Left forelimb (tissue), 1 donor: ENCODE measurements at places on chromosomes 16 and 17.

- no peak for DNase-seq
These were observed 141.5 kb upstream of the PLCG2 start for GRCh38 chr16:81637336-81638235.

GRCh38 chr17:27577884-27578717 lies 52.9 kb upstream of the LGALS9 start:
- DNase-seq, result no peak

GRCh38 chr17:60333628-60334031 lies 58.3 kb downstream of the USP32 start:
- DNase-seq, result no peak

DNA sequence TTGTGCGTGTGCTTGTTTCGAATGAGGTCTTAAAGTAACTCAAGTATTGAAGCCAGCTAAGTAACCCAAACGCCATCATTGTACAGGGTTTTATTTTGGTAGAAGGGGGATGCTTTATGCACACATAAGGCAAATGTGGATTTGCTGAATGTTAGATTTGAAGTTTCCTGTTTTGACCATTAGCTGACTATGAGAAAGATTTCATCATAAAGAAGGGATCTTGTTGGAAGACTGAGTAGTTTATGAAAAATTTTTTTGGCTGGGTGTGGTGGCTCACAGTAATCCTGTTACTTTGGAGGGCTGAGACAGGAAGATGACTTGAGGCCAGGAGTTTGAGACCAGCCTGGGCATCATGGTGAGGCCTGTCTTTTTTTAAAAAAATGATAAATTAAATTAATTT lies 10.0 kb upstream of the ZFP3 start:
- no peak for DNase-seq

DNA sequence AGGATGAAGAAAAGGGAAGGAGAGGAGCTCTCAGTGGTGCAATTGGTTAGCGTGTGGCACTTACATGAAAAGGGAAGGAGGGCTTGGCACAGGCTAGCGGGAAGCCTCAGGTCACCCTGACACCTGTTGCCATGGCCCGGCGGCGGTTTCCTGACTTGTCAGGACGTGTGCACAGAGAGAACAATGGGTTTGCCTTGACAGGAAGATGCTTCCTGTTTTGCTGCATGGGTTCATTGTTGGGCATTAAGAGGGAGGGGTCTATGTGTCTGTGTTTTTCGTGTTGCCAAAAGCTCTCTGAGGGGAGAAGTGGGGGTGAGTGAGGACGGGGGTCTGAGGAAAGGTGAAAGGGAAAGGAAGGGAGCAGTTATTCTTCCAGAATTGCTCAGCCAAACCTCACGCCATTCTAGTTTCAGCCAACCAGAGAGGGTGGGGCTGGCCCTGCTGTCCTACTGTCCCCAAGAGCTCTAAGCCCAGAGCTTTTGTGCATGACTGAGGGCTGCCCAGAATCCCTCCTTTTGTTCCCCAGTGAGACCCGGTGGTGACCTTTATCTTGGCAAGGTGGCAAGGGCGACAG lies 17.1 kb upstream of the CCR7 start:
- no peak for DNase-seq

DNA sequence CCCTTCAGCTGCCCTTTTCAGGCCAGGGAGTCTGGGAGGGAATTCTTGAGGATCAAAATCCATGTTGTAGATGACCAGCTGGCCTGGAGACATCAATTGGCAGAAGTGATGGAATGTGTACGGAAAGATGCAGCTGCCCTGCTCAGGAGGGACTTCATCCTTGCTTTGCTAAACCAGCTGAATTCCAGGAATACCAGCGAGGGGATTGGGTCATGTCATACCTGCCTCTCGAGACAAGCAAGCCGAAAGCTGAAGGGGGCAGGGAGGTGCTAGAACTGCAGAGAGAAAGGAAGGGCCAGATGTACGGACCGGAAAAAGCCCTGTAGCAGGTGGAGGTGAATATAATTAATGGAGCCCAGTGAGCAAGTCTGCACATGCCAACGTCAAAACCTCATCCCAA lies 25.6 kb upstream of the NTN1 start:
- no peak for DNase-seq

DNA sequence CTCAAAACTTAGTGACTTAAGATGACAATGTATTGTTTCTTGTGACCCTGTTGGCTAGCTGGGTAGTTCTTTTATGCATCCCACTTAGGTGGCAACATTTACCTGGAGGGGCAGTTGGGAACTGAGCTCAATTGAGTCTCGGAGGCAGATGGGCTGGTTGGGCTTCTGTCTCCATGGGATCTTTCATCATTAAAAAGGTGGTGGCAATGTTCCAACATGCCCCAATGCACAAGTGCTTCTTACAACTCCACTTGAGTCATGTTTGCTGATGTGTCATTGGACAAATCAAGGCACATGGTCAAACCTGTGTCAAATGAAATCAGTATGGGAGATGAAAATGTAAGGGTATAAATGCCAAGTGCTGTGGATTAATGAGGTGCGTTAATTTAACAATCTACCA lies 11.7 kb upstream of the HS3ST3B1 start:
- DNase-seq, result no peak

- DNase-seq, result no peak
These were observed 255.8 kb downstream of the SEC14L1 start for GRCh38 chr17:77396610-77397009.

GRCh38 chr16:2175454-2175853 lies 19.9 kb downstream of the TRAF7 start:
- no peak for DNase-seq

DNA sequence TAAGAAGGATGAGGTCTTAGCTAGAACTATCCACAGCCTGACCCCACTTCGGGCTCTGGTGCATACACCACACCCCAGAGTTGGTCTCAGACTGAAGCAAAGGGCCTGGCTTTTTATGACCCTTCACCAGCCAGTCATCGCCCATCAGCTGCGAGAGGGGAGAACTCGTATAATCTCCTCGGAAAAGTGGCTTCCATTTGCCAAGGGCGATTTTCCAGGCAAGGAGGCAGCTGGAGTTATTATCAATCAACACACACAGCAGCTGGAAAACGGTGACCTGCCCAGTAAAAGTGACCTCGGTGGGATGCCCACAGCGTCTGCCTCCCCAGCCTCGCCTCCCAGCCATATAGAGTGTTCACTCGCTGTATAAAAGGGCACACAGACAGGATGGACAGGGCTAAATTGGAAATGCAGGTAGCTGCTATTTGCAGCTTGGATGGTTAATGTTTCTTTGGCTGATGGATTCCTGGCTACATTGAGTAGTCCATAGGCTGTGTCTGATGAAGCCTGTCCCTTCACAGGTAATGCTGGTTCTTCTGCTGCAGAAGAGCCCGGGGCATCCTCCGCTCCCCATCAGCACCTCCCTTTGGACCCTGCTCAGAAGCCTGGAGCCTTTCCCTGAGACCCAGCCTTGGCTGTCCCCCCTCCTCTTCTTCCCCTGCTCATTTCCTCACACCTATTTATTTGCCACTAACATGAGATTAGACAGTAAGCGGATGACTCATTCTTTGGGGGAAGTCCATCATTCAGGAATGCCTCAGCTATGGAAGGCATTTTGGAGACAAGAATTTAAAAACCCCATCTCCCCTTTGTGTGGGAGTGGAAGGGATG lies 45.7 kb downstream of the TMEM186 start:
- DNase-seq, result no peak

DNA sequence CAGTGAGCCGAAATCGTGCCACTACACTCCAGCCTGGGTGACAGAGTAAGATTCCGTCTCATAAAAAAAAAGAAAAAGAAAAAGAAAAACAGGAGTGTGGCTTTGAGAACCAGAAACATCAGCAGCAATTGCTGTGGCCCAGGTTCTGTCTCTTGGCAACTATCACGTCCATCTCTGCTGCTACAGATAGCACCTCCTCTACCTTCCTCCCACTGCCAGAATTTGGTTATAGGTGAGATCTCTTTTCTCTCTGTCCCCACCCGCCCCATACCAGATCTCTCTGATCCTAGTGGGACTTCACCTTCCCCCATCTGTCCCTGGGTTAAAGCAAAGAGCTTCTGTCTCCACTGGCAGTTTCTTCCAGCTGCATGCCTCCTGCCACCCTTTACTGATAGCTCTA lies 3.1 kb downstream of the TLCD2 start:
- DNase-seq, result no peak

GRCh38 chr16:79870016-79870886 lies 269.7 kb upstream of the MAF start:
- no peak for DNase-seq

DNA sequence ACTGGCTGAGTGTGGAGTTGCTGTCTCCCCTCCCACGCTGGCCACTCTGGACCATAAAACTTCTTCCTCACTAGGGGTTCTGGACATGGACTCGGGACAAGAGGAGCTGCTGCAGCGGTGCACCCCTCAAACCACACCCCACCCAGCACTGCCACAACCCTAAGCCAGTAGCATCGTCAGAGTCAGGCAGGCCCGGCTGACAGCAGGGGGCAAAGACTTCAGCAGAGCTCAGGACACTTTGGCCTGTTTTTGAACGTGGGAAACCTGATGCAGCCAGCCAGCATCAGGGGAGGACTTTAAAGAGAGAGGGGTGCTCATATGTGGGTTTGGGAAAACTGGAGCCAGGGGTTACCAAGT lies 9.6 kb downstream of the MEOX1 start:
- no peak for DNase-seq

DNA sequence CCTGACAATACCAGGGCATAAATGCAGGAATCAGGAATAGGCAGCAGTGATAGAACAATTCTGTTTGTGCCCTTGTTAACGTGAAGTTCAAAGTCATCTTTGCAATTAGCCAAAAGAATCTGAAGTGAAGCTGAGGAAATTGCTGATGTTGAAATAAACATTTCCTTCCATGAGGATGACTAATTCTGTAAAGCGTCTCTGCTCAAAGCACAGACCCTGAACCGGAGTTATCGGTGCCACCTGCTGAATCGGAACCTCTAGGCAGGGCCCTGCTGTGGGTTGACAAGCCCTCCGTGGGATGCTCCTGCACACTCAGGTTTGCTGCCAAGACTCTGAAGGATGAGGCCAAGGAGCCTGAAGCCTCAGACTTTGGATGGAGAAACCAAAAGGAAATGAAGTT lies 37.0 kb upstream of the CDH1 start:
- no peak for DNase-seq

DNA sequence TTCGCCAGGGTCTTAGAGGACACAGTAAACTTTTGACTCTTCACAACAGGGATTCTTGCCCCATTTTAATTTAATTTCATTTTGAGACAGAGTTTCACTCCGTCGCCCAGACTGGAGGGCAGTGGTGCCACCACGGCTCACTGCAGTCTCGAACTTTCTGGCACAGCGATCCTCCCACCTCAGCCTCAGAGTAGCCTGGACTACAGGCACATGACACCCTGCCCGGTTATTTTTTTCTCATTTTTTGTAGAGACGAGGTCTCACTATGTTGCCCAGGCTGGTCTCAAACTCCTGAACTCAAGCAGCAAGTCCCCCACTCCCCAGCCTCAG lies 329 bp upstream of the NLE1 start:
- DNase-seq, result no peak

- no peak for DNase-seq
These were observed 46.0 kb downstream of the TNRC6A start for GRCh38 chr16:24775455-24775854.

GRCh38 chr17:72987166-72987565 lies 105.3 kb downstream of the SLC39A11 start:
- no peak for DNase-seq

- peak; percentile 85 for DNase-seq
These were observed 405 bp upstream of the CBLN1 start for GRCh38 chr16:49281843-49282642.

GRCh38 chr16:83689385-83689831 lies 118.4 kb upstream of the HSBP1 start:
- no peak for DNase-seq

- no peak for DNase-seq
These were observed 75.1 kb downstream of the CYTH1 start for GRCh38 chr17:78707016-78707415.

DNA sequence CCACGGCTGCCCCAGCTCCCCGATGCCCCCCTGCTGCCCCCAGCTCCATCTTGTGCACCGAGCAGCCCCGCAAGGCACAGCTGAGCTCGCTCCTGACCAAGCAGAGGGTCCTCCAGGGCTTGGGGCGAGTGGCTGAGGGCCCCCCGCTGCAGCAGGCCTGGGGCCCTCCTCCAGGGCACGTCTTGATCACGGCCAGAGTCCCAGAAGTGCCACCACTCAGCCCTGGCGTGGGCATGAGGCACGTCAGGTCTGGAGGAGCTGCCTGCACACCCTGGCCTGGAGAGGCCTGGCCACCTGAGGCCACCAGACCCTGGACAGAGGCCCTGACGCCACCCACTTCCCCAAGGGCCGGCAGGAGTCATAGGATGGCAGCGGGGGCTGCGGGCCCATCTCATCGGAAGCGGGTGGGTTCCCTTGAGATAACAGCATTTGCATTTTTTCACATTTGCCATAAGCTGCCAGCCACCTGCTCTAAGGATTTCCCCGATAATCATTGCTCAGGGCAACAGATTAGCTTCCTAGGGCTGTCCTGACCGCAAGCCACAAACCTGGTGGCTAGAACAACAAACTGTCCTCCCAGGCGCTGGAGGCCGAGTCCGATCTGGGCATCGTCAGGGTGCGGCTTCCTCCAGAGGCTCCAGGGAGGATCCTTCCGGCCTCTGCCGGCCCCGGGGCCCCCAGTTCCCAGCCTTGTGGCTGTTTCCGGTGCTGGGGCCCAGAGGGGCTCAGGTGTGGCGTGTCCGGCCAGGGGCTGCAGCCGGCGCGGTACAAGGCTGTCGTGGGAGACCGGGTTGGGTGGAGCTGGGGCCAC lies 23.9 kb upstream of the C1QTNF8 start:
- no peak for DNase-seq

DNA sequence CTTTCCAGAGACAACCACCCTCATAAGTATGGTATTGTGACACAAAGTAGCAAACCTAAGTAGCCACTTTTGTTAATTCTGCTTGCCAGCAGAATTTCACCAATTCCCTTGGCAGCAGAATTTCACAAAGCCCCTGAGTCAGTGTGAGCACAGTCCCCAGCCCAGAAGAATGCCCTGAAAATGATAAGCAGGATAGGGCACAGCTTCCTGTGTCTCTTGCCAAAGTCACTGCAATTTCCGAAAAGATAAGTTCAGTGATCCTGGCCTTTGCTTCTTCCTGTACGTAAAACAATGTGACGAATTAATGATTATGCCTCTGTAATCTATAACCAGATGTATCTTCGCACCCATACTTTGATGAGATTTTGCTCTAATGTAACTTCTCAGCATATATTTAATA lies 16.0 kb upstream of the WIPF2 start:
- no peak for DNase-seq

GRCh38 chr16:50692999-50693781 lies at the start of gene NOD2:
NOD2 (plus strand) TSS chr16:50693606; CDS start chr16:50699496, 5,890 bp downstream.
- DNase-seq, result no peak

DNA sequence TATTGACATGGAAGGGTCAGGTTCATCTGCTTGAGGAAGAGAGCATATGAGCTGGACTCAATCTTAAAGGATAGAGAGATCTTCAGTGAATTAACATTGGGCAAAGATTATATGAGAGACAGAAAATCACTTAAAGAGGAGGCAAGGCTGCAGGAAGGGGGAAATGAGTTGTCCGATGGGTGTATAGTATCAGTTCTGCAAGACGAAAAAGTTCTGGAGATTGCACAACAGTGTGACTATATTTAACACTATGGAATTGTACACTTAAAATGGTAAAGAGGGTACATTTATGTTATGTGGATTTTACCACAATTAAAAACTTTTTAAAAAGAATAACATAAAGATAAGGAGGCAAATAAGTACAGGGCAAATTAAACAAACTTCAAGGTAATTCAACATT lies 80.7 kb downstream of the HELZ start:
- DNase-seq, result no peak

- DNase-seq, result peak; percentile 74
These were observed 17.5 kb upstream of the C17orf78 start for GRCh38 chr17:37358098-37358829.

- no peak for DNase-seq
These were observed 104.8 kb downstream of the MGAT5B start for GRCh38 chr17:76973040-76973439.

GRCh38 chr17:76540381-76541300 lies 797 bp downstream of the PRCD start:
- peak; percentile 94 for DNase-seq
